ENCODE measurements at places on chromosomes 2 and 18.

GRCh38 chr2:58558881-58559280, 317.8 kb upstream of the FANCL start:
- DNase-seq: no peak

DNA sequence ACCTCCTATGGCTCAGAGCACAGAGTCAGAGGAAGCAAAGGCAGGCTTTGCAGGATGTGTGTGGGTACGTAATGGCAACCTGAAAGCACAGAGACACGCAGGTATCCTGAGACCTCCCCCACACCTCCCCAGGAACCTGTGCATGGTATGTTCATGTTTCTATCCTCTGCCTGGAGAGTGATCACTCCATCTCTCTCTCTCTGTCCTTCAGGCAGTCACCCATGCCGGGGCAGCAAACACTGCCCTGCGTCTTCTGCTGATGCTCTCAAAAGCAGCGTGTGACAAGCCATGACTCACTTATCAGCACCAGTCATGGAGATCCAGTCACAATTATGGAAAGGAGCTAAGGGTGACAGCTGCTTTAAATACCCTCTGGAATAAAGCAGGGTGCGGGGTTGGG, 52.7 kb downstream of the PDCL3 start:
- DNase-seq: no peak

DNA sequence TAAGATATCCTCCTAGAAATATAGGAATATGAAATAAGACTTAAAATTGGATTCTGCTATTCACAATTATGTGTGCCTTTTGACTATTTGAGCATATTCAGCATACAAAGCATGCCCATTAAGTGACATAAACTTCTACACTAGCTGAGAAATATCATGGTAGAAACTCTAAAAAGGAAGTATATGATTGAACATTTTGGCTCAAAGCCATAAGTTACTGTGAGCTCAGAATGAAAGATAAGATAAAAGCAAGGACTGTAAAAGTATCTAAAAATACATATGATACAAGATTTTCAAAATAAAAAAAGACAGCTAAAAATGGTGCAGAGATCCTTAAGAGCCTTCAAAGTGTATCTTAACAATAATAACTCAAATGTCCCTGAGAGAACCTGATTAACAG, 340.5 kb upstream of the SLC39A10 start:
- no peak for DNase-seq

GRCh38 chr2:229622495-229623355, 91.6 kb downstream of the DNER start:
- DNase-seq: no peak

DNA sequence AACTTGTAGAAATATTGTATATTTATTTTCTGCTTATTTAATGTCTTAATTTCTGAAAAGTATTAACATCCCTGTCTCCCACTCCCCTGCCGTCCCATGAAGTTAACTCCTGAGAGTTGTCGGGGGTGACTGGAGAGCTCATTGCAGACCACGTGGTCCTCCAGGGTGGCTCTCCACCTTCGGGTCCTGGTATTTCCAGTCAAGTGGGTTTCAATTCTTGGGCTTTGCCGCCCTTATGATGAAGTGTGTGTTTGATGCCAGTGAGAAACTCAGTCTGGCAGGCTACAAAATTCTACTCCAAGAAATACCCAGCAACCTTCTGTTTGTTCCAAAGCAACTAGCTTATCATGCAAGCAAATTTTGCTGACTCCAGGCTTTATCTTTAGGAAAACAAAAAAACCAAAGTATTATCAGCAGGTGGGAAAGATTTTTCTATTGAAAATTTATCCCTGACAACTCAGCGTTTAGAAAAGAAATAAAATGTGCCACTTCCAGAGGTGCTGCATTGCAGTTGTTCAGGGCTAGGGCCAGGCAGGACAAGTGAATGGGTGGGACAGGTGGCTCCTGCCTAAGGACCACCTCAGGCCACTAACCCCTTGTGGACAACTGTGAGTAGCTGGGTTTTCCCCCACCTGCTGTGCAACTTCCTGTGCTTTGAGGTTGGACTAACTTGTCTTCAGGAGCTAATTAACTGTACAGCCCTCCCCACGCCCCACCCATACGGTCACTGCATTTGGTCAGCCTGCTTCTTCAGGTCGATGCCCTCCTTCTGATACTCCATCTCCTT, 46.6 kb downstream of the BCL2L11 start:
- no peak for DNase-seq

Data from activated T-cell treated with anti-CD3 and anti-CD28 coated beads for 4 hours (primary cell).